ENCODE measurements at places on chromosomes 4 and X.

GRCh38 chr4:52595001-52595400, 64.1 kb downstream of the USP46 start:
- no peak for DNase-seq

DNA sequence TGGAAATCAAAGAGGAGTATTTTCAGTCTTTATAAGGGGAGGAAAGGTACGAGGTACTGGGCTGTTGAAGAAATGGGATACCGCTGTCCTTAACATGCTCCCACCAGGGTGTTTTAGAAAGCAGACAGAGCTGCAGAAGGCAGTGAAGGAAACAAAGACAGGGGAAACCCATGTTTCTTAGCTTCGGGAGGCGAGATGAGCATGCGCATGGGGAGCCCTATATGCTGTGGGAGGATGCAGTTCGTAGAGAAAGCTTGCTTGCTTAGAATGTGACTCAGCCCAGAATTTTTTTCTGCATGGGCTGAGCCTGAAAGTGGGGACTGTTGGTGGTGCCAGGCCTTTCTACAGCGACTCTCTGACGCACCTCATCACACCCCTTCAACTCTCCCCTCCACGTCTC, 28.8 kb upstream of the SCOC start:
- no peak for DNase-seq

DNA sequence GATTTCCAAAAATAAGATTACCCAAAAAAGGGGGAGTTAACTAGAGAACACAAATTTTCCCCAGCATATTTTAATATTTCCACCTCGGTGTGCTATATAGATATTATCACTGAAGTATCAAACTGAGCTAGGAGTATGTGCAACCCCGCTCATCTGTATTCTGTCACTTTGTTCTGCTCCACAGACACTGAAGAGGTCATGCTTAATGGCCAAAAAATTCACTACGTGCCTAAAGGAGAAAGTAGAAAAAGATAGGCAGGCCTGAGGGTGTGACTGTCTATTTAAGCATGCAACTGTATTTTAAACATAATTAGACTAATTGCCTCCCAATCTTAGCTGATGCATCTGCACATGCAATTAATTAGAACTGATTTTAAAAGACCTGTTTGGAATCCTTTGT, 24.5 kb downstream of the SH3RF1 start:
- no peak for DNase-seq

GRCh38 chrX:12076046-12076445, 62.2 kb upstream of the FRMPD4 start:
- DNase-seq, result no peak

DNA sequence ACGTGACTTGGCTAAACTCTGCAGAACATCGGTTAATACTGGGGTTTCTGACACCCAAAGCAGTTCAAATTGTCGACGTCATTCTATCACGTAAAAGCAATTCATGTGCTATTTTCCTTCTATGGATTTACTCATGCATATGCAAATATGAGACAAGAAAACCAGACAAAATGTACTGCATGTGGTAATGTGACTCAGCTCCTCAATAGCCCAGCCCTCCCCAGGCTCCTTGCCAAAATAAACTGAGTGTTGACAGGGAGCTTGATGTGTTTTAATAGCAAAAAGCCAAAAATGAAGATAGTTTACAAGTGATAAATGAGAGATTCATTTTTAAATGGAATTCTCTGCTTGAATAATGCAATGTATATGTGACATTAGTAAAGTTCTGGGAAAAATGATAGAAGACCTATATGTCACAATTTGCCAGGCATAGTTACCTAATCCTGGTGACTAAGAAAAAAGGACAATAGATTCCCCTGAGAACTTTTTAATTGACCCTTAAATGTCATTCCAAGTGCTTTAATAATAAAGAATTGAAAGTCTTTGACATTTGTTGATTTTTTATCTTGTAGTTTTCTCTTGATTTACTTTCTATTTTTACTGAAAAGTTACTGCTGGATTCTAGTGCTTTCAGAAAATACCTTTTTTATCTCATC, 1700.6 kb upstream of the TENM3 start:
- no peak for DNase-seq

DNA sequence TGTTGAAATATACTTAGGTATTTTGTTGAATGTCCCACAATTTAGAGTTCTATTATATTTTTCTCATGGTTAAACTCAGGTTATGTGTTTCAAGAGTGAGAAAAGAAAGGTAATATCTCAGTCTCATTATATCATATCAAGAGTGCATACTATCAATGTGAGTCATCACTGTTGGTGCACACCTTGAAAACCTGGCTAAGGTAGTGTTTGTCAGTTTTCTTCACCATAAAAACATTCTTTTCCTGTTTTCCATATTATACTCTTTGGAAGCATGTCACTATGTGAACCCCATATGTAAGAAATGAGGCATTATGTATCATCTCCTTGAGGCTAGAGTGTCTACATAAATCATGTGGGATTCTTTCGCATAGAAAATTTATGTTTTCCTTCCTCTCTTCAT, 307.6 kb upstream of the CTSO start:
- no peak for DNase-seq

DNA sequence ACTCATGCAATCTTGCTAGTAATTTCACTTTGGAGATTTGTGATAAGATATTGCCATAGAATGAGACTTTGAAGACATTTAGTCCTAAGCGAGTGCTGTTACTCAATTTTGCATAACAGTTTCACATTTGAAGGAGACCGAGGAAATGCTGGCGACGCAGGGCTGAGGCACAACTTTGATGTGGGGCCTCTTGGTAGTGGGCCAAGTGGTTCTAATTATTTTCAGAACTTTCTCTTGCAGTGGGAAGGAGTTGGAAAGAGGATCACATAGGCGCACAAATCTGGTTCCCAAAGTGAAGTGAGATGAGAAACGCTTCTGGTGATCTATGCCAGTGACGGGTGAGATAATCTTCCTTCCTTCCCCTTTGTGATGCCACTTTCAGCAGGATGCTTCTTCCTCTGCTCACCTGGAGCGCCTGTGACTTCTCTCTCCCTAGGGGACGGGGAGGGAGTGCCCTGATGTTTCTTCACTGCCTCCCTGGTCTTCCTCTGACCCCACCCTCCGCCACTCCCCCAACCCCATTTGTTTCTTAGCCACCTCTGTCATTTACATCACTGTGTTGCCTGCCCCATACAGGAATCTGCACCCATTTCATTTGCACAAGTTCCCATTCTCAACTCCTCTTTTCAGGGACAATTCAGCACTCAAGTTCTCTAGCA, 138.9 kb upstream of the MID1 start:
- DNase-seq, result no peak

DNA sequence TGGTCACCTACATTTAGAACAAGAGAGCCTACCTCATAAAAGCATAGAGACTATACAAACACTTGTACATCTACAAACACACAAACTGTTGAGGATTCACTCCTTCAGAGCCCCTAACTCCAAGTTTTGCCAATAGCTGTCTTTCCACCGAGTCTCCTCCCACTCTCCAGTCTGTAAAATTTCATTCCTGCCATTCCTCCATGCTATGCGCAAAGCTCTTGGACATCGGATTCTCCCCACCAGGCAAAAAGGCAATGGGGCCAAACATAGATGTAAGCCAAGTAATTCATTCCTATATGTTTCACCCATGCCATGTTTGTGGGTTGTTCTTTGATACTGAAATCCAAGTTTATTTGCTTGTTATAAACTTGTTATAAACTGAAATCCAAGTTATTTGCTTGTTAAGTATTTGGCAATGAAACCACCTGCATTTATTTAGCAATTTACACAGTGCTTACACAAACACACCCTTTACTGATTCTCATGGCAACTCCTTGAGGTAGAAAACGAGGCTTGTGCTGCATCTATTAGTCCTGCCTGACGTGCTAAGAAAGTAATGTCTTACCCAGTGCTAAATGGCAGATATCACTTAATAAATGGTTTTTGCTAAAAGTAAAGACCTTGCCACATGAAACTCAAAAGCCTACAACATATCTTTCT, 91.1 kb downstream of the SCFD2 start:
- DNase-seq, result no peak

DNA sequence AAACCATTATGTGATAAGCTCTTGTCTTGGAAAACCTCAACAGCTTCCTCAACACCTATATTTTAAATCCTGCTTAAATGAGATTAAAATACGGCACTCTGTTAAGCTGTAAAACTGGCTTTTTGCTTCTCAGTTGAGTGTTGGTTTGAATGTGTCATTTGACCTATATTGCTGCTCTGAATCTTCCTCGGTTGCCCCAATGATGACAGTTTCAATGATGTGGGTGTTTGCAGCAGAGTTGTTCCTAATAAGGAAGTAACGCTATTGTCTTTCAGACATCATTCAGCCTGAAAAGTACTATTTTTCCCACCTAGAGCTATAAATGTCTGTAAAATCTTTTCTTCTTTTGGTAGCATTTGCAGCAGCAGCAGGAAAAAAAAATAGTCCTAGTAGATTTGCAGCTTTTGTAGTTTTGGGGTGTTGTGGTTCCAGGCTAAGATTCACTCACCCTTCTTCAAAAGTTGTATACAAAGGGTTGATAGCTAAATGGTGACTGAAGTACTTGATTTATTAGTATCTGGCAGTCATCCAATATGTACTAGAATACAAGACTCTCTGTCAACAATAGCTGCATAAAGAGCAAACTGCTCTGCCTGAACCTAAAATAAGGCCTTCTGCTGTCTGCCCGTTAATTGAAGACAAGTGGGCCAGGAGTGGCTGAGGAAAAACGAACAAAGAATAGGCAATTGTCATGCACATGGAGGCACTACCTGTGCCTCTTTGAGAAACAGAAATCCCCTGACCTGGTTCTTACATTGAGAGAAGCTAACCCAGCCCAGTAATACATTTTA, 333.1 kb downstream of the IL1RAPL1 start:
- DNase-seq, result no peak

DNA sequence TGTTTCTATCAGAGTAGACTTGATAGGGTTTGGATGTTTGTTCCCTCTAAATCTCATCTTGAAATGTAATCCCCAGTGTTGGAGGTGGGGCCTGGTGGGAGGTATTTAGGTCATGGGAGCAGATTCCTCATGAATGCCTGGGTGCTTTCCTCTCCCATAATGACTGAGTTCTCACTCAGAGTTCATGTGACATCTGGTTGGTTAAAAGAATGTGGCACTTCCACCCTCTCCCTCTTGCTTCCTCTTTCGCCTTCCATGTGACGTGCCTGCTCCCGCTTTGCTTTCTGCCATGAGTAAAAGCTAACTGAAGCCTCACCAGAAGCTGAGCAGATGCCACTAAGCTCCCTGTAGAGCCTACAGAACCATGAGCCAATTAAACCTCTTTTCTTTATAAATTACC, 47.3 kb upstream of the SRPX start:
- no peak for DNase-seq

GRCh38 chr4:107931775-107932321, 499 bp downstream of the CYP2U1 start:
- DNase-seq, result no peak

DNA sequence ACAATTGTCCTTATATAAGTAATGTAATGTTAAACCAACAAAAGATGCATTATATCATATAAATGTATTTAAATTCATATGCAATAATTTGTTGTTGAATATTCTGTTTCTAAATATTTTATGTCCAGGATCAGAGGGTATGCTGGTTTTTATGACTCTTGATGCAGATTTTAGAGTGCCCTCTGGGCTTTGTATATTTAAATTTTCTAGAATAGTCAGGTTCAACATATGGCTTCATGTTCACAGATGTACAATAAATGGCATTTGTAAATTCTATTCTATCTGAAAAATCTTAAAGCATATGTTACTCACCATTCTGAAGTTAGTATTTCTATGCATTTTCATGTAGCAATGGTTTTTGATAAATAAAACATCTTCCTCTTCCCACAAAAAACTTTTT, 1555.4 kb downstream of the PCDH18 start:
- DNase-seq, result no peak

- DNase-seq, result no peak
Observed at GRCh38 chr4:130025701-130026100, 929.7 kb downstream of the C4orf33 start.

- no peak for DNase-seq
Observed at GRCh38 chr4:135434936-135435335, 1233.3 kb upstream of the PABPC4L start.

DNA sequence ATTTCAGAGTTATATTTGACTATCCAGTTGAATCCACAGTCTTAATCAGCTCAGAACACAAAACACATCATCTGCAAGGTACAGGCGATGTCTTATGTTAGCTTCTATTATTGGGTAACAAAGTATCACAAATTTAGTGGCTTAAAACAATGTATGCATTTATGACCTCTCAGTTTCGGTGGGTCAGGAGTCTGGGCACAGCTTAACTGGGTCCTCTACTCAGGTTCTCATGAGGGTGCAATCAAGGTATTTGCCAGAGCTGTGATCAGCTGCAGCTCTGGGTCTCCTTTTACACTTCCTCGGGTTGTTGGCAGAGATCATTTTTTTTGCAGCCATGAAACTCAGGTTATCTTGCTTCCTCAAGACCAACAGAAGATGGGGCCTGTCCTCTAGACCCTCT, 498.9 kb downstream of the IDS start:
- DNase-seq, result no peak

DNA sequence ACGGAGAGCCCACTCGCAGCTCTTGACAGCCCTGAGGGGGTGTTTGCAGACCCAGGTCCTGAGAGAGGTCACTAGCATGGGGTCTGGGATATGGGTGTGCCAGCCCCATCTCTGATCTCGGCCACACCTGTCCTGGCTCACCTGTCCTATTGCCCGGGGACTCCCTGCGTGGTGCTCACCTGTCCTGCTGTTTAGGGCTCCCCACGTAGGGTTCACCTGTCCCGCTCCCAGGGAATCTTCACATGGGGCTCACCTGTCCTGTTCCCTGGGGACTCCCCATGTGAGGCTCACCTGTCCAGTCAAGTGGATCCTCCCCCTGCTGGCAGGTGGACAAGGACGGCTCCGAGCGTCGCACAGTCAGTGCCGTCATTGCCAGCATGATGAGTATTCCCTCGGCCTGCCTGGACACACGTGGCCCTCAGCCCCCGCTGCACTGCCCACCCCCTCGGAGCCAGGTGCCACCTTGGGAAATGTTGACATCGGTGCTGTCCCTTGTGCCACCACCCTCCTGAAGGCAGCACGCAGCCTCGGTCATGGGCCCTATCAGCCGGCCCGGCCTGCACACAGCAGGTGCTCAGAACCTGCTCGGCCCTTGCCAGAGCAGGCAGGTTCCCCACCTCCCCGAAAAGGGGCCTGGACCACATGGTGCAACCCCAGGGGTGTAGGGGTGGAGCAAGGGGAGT, 6.3 kb downstream of the SLC49A3 start:
- no peak for DNase-seq

DNA sequence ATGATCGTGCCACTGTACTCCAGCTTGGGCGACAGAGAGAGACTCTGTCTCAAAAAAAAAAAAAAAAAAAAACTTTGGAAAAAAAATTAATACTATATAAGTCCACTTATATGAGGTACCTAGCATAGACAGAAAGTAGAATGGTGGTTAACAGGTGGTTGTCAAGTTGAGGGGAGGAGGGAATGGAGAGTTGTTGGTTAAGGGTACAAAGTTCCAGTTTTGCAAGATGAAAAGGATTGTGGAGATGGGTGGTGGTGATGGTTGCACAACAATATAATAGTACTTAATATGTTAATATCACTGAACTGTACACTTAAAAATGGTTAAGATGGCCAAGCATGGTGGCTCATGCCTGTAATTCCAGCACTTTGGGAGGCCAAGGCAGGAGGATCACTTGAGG, 4.1 kb upstream of the IL9R start:
- DNase-seq, result no peak

GRCh38 chr4:155904331-155904730, 835 bp downstream of the TDO2 start:
- no peak for DNase-seq

- DNase-seq, result no peak
Observed at GRCh38 chr4:80500613-80501012, 165.1 kb downstream of the CFAP299 start.

- DNase-seq, result no peak
Observed at GRCh38 chr4:185587427-185588161, 52.3 kb upstream of the PDLIM3 start.
